Kidney (tissue), 22 donors: ENCODE measurements at places on chromosomes 2 and 18. TPM values are rescaled to one million over a fixed set of nuclear protein-coding genes. Genes with fewer than 3 reads are reported as not detected.

DNA sequence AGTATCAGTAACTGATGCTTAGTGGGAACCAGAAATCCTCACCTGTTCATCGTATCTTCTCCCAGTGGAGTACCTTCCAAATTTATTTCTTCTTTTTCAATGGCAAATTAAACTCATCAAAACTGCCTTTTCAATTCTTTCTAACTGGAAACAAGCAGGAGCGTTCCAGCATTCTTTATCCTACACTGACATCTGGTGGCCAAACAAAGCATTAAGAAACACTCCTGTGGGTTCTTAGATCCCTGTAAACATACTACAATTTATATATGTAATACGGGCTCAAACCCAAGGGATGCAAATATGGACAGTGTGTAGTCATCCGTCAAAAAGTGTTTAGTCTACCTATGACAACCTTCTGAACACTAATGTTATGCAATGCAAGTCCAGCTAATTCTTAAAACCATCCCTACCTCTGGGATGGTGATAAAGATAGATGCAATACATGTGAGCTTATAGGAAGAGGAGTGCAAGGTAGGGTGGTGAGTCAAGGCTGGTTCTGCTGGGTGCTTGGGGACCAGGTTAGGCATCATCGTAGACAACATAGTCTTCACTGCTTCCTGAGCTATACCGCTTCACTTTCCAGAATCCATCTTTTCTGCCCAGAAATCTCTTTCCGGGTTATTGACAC, 375.0 kb downstream of the CTNNA2 start:
- peak; percentile 76 for DNase-seq

DNA sequence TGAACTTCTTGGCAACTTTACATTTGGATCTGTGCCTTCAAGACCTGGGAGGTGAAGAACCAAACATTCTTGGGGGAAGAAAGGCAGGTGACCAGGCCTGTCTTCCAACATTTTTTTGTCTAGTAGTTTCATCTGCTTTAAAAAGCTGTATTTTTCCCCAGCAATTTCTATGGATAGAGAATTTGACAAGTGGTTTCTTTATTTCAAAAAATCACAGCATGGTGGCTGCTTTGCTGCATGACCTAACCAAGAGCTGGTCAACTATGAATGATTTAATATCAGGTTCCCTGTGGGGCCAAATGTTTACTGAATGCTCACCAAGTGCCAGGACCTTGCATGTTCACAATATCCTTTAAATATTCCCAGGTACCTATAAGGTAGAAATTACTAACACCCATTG, 19.1 kb downstream of the LRP2 start:
- no peak for DNase-seq

GRCh38 chr2:167748536-167748935, 498.9 kb downstream of the STK39 start:
- no peak for DNase-seq

DNA sequence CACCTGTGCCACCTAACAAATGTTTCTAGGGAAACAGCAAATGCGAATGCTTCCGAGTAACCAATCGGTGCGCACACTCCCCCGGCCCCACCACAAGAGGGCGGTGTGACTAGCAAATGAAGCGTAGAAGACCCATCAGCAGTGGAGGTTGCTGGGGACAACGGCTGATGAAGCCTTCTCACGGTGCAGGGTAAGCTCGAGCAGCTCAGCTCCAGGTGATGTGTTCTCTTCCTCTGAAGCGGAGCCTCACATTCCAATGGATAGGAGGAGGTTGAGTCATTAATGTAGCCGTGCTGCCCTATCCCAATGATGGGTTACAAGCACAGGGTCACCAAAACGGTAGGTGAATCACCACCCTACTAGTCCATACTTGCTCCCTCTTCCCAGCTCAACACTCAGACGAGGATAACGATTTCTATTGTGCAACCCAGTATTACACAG, 127.6 kb upstream of the TWIST2 start:
- DNase-seq = no peak

DNA sequence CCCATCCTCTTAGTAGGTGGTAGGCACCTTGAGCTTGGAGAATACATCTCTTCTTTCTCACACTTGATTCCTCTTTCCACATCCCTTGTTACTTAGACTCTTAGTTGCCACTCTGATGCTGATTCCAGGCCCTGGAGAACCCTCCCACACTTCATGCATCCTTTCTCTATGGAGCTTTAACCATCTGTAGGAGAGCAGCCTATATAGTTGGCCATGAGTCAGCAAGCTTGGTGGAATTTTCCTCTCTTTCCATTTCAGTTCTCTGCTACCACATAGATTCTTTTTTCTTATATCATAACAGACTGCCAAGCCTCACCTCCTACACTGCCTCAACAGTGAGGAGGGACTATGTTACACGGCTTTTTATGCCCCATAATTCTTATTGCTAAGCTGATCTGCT, 851.6 kb upstream of the CDH2 start:
- DNase-seq = no peak

DNA sequence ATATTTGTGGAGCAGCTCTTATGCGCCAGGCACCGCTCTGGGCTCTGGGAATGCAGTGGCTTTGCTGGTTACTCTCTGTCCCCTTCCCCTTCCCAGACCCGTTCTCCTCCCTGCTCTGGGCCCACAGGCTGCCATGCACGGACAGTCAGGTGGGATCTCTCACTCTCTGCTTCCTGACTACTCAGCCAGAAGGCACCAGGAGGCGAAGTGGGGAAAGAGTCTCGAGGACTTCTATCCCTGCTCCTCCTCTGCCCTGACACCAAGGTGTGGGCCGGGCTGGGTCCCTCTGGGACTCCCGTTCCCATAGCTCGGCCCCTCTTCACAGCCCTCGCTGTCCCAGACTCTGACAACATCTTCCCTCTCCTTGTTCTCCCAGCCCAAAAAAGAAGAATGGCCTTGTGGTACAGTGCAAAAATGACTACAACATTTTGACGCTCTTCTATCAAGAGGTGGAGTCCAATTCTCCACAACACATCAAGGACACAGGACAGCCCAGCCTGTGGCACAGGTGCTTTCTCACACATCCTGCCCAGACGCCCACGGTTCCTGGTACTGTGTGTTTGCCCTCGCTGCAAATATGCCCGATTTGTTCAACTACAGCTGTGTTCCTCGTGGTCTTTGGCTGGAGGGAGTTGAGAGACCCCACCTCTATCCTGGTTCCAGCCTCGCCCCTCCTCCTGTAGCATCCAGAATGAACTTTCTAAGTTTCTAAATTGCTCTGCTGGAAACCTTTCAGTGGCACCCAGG, 14.0 kb upstream of the DUSP2 start:
- no peak for DNase-seq

DNA sequence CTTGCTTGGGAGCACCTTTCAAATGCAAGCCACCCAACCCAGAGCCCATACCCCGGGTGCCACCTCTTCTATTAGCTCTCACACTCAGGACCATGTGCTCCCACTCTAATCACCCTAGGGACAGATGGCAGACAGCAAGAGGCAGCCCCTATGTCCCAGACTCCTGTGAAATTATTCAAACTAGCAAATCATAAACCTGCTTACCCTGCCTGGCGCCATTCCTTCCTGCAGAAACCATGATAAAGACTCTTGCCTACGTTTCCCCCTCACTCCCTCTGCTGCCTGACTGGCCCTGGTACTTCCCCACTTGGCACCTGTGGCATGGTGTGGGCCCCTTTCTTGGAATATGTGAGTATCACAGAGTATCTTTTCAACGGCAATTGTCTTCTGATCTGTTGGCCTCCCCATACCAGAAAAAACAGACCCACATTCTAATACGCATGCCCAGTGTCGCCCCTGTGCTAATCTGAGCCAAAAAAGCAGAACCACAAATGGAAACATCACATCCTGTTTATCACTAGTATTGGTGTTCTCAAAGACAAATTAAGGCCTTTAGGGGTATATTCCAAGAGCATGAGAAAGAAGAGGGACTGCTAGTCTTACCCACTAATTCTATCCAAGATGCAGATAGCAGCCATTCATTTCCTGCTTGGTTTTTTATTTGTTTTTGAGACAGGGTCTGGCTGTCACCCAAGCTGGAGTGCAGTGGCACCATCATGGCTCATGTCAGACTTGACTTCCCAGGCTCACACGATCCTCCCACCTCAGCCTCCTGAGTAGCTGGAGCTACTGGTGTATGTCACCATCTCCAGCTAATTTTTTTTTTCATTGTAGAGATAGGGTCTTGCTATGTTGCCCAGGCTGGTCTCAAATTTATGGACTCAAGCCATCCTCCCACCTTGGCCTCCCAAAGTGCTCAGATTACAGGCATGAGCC, 44.1 kb upstream of the TTC39C start:
- no peak for DNase-seq

- no peak for DNase-seq
These were observed 79.8 kb upstream of the MC4R start for GRCh38 chr18:60452421-60452820.

GRCh38 chr18:3067165-3067661, 54.3 kb upstream of the LPIN2 start:
- DNase-seq = peak; percentile 66

DNA sequence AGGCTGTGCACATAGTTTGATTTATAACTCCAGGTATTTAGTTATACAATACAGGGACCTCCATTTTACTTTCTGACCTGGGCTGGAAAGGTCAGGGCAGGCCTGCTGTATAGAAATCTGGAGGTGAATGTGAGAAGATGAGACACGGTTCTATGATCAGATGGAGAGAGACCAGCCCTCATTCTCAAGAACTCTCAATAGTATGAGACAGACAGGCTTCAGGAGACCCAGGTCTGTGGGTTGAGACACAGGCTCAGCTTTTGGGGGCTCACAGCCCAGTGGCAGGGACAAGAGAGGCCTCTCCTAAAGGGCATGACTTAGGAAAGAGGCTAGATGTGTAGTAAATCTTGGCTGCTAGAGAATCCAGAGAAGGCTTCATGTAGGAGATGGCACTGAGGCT, 719 bp upstream of the ATP6V1B1 start:
- DNase-seq = no peak

DNA sequence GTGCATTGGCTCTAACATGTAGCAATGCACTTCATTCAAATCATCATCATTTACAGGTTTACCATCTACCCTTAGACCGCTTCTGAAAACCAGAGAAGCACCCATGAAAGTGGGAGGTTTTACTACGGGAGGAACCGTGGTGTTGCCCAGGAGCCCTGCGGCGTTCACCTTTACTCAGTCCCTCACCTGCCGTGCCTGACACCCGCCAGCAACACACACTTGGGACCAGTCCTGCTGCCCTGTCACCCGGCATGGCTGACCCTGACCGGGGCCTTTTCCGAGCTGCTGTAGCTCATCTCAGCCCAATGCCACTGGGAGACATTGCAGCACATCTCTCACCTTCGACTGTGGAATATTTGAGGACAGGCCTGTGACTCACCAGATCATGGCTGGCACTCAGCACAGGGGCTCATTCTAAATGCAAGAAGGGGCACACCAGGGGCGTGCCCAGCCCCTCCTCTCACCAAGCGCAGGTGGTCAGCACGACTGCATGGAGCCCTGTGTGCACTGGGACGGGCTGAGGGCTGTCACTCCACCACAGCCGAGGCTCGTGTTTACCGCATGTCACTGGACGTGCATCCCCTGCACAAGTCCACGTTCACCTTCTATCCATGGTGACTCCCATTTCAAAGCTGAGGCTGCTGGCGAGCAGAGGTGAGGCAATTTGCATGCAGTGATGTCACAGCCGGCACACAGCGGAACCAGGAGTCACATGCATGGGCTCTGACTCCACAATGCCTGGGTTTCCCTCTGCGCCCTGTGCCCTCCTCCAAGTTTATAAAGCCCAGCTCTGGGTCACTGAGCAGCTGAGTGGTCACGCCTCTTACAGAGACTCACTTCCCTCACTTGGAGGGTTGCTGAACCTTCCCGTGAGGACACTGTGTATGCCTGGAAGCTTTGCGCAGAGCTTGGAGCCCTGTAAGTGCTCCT, 76.7 kb upstream of the SNTG2 start:
- peak; percentile 64 for DNase-seq

GRCh38 chr2:64008434-64009009, 10.7 kb downstream of the VPS54 start:
- DNase-seq = no peak

GRCh38 chr2:241235859-241236593, 47.5 kb downstream of the ANO7 start:
- DNase-seq = no peak

DNA sequence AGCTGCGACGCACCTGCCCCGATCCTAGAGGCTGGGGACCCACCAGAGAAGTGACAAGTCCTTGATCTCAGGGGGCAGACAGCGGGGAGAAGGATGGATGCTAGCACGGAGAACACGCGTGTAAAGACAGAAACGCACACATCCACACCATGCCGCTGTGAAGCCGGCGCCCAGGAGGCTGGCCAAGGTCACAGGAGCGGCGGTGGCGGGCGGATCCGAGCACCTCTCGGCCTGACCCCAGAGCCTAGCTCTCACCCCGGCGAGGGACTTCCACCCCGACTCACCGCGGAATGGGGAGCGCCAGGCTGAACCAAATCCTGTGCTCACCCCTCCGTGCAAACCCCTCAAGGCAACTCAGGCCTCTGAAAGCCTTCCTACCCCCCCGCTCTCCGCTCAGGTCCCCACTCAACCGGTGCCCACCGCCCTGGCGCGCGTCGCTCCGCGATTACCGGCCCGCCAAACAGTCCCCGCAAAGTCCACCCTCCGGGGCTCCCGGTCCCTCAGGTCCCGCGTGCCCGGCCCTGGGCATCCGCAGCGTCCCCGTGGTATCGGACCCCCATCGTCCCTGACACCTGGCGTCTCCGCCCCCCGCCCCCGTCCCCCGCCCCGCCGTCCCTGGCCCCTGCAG, 460 bp upstream of the LRRFIP1 start:
- peak; percentile 71 for DNase-seq

DNA sequence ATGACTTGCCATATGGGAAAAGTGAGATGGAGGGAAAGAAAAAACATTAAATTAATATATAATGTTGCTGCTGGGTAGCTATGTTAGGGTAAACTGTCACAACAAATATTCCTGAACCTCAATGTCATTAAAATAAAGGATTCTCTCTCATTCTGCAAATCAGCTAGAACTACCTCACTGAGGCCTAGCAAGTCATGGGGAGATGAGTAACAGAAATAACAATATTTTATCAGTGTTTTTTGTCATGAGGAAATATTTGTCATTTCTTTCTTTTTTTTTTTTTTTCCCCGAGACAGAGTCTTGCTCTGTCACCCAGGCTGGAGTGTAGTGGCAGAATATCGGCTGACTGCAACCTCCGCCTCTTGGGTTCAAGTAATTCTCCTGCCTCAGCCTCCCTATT, 1282.3 kb upstream of the NRXN1 start:
- DNase-seq = no peak

The GIGYF2 gene
- polyA plus RNA-seq = 13.5 TPM

The OR6B2 gene
- not detected for polyA plus RNA-seq

The CHRNG gene
- not detected for polyA plus RNA-seq
